ENCODE measurements at places on chromosomes 11 and 22.

DNA sequence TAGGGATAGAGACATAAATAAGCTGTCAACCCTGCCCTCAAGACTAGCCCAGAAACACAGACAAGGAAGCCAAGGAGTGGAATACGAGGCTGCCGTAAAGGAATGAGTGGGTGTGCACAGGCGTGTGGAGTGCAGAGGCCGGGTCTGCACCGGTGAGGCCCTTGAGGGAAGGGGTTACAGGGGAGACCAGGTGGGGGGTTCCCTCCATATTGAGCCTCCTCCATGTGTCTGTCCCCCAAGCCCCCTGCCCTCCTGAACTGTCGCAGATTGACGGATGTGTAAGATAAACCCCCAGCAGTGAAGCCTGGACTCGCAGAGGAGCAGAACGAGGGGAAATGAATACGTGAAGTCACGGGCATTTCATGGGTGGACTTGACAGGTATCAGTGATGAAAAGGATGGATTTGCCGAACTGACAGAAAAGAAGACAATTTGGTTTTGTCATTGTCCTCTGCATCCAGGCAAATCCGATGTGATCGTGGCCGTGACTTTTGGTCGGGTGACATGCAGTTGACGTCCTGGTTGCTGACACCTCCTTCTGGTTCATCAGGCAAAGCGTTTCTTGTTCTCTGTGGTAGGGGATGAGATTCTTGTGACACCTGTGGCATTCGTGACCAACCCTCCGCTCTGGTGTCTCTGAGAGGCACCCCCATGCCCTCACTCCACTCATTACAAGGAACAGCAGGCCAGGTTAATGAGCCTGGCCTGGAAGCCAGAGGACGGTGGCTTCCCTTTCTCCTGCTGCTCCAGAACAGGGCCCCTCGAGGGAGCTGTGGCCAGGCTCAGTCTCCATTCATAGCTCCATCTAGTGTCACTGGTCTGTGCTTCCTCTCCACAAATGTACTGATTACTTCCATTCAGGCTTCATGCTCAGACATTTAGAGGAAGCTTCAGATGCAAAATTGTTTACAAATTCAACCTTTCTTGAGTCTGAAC lies 223.1 kb upstream of the B3GAT1 start:
- DNase-seq: no peak

GRCh38 chr11:14320020-14320419 lies 39.0 kb downstream of the RRAS2 start:
- peak; percentile 64 for DNase-seq

GRCh38 chr11:116207019-116207418 lies 565.8 kb downstream of the BUD13 start:
- no peak for DNase-seq

DNA sequence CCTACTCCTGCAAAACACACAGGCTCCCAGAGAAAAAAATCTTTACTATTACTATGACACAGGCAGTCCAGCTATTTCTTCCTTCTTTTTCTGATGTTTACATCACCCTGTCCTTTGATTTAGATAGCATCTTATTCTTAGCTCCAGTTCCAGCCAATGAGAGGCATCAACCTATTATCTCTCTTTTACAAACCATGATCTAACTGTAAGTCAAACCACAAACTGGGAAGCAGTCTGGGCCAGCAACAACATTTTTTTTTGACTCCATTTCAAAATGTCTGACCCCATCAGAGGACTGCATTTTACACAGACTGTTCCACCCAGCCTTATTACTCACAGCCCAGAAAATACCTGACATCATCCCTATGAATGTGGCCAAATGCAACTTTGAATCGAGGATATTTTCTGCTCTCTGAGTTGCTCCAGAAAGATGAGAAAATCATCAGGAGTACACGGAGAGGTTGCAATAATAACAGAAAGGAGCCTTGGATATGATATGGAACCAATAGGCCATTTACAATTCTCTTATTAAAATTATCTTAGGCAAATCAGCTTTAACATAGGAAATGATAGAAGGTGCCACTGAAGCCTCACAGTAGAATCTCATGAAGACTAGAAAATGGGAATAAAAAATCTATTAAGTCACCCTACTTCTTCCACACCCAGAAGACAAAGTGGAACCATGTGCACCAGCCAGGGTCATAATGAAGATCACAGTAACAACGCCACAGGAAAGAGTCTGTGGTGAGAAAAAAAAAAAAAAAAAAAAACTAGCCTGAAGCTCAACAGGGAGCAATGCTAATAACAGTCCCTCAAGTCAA lies 21.2 kb downstream of the TBRG1 start:
- DNase-seq: no peak

- DNase-seq: no peak
These were observed 86.1 kb downstream of the ABTB2 start for GRCh38 chr11:34271727-34272126.

DNA sequence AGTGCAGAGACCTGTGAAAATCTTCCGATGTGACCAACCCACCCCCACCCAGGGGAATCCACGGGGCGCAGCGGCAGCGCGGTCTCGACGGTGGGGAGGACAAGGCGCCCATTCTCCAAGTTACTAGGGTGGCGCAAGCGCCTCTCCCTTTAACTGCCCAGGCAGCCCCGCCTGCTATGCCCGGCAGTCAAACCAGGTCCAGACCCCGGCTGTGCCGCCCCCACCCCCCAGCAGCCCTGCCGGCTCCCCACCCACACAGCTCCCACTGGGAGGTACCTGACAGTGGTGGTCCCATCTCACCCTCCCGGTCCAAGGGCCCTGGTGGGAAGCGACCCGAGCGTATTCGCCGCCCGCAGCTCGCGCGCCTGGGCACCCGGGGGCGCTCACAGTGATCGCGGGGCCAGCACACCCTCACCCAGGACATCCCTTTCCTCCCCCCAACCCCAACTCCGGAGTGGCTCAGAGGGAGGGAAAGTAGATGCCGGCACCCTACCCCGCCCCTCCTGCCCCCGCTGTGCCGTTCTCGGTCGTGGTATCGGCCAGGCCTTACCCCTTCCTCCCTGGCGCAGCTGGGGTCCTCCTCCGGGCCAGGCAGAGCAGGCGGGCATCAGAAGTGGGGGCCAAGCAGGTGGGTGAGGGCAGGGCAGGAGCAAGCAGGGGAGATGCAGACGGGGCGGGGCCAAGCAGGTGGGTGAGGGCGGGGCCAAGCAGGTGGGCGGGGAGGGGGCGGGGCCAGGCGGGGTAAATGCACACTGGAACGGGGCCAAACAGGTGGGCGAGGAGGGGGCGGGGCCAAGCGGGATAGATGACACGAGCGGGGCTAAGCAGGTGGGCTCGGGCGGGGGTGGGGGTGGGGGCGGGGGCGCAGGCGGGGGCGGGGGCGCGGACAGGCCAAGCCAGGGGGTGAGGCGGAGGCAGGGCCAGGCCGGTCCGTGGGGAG lies at the start of gene TRPM5:
Gene TRPM5 (minus strand): TSS at position 634 of the 940 bp plus-strand sequence. CDS start 21,478 bp downstream, outside the sequence.
- DNase-seq: peak; percentile 47

DNA sequence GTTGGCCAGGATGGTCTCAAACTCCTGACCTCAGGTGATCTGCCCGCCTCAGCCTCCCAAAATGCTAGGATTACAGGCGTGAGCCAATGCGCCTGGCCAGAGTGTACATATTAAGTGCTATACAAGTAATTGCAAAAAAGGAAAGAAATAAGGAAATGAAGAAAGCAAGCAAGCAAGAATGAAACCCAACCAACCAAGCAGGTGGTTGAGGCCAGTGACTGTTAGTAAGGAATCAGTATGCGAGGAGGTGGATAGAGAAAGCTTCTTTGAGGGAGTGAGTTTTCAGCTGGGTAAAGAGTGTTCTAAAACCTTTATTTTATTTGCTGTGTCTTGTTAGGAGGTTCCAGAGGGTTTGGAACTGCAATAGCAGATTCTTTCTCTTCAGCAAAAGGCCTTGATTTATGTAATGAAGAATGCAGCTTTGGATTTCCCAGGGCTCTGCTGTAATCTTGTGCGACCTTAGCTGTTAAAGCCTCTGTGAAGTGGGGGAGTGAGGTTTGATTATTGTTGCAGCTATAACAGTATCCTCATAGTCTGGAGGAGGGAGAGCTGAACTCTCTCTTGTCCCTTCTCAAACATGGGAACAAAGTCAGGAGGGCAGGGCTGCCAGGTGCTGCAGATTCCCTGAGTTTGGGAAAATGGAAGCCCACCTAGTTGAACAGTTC lies 5.7 kb downstream of the AMPD3 start:
- DNase-seq: no peak

DNA sequence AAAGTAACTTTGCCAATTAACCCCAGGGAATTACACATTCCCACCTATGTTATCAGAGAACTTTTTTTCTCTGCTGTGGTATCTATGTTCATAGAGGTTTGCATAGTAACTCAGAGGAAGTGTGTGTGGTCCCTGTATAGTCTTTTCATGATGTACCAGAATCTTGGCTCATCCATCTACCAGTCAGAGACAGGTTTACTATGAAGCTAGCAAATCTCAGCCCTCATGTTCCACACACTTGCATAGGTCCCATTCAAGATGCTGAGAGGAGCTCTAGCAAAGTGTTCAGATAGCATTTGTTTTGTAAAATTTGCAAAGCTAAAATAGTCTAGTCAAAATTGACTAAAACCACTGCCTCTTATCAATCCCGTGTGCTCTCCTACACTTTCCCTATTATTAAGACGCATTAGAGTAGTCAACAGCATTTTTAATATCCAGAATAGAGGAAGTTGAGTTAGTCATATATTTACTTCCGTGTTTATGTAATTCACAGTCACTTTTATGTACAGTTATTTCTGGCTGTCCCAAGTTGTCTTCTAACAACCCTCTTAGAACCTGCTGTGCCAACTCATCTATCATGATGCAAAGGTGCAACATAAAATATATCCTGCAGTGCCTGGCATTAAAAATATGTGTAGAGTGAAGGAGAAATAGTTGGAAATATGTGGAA lies 184.2 kb downstream of the FAM76B start:
- no peak for DNase-seq

DNA sequence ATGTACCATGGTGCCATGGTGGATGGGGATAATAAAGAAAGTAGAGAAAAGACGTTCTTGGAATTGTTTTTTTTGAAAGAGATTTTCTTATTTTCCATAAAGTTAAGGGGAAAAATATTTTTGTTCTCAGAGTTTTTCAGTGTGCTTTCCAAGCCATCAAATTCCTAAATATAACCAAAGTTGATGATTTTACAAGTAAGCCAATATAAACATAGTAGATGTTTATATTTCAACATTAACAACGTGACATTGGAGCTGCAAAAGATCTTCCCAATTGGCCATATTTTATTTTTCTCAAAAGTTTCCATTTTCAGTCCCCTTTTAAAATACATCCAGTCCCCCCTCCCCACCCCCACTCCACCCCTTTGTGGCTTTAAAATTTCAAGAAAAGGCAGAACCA lies 80.9 kb upstream of the PICALM start:
- DNase-seq: no peak
